ENCODE measurements at places on chromosomes 5 and 9.

DNA sequence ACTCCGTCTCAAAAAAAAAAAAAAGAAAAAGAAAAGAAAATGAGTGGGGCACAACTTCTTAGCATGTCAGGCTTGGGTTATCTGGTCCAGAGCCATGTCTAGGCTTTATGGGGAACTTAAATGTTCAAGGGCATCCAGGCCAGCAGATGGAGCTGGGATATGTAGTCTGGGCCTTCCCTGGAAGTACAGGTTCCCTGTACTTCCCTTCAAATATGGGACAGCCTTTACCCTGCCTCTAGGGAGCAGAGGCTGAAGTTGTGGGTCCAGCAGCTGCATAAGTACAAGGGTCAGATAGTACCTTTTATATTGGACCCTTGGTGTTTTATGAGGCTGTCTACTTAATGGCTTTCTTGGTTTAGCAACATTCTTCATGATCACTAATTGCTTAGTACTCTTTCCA is 42.1 kb downstream of the FAF2 start:
- no peak for DNase-seq
- no peaks in the 10 kb centered on the region for H3K4me1 ChIP-seq
- no peaks in the 10 kb centered on the region for H3K27me3 ChIP-seq
- H3K4me3 ChIP-seq = no peak overlapping the region
- H3K36me3 ChIP-seq = peaks cover 83% of the 10 kb centered on the region

GRCh38 chr9:18294229-18294628 is 179.7 kb upstream of the ADAMTSL1 start:
- H3K4me1 ChIP-seq = no peaks in the 10 kb centered on the region
- H3K27me3 ChIP-seq = no peaks in the 10 kb centered on the region
- no peaks in the 10 kb centered on the region for H3K36me3 ChIP-seq
- no peak overlapping the region for H3K4me3 ChIP-seq

DNA sequence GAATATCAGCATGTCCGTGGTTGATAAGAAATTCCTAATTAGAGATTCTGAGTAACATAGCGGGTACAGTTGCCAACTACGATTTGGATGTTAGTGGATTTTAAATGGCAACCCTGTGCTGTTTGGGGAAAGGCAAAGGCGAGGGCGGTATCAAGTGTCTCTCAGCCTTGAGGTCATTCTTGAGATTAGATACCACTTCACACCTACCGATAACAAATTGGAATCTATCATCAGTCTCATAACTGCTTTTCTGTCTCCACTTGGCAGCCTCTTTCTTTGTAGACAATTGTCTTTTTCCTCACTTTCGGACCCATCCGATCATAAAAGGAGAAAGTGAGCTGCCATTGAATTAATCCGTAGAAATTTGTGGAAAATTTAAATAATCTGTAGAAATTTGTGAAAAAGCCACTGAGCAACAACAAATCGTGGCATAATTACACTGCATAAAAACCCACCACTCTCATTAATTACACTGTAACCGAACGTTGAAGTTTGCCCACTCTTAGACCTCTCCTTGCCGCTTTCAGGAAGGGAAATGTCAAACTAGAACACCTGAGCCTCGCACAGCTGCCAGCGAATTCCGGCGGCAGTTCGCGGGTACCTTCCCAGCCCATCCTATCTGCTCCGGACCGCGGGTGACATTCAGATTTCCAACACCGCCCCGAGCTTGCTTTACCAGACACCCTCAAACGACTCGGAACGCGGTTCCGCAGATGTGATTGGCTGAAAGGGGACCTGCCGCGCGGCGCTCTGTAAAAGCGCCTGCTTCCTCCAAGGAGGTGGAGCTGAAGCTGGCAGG is 849 bp upstream of the RGMB start:
- H3K4me3 ChIP-seq = peak overlapping the region; percentile 65
- H3K4me1 ChIP-seq = peaks cover 31% of the 10 kb centered on the region
- no peak overlapping the region for H3K27ac ChIP-seq
- H3K27me3 ChIP-seq = peaks cover 100% of the 10 kb centered on the region

DNA sequence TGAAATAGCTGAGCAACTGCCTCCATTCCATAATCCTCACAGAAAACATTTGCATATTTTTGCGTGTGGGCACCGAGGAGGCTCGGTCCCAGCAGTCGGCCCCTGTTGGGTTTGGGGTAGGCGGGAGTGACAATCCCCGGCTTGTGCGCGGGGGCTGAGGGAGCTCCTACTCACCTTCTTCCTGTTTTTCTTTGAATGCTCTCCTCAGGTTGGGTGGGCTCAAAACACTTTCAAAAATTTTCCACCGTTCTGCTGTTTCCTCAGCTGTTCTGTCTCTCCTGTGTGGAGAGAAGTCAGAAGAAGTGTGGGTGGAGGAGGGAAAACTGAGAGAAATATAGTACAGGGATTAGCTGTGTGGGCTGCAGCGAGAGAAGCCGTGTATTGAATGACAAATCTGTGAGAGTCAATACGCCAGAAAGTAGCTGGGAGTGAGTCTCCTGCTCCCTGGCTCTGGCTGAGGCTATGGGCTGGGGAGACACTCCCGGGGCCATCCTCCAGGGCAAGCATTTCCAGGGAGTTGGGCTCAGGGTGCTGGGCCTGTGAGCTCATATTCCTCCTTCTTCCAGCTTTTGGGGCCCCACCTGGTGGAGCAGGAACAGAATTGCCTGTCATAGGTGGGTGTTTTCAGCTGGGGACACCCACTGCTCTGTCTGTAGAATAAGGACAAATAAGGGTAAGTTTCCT is 84.7 kb downstream of the CMYA5 start:
- no peaks in the 10 kb centered on the region for H3K4me1 ChIP-seq
- H3K4me3 ChIP-seq = no peak overlapping the region

- H3K4me1 ChIP-seq = no peaks in the 10 kb centered on the region
- no peak overlapping the region for H3K27ac ChIP-seq
- DNase-seq = no peak
- no peaks in the 10 kb centered on the region for H3K36me3 ChIP-seq
- no peak overlapping the region for H3K4me3 ChIP-seq
Measured at GRCh38 chr5:142671801-142672200, 14.1 kb downstream of the FGF1 start.

DNA sequence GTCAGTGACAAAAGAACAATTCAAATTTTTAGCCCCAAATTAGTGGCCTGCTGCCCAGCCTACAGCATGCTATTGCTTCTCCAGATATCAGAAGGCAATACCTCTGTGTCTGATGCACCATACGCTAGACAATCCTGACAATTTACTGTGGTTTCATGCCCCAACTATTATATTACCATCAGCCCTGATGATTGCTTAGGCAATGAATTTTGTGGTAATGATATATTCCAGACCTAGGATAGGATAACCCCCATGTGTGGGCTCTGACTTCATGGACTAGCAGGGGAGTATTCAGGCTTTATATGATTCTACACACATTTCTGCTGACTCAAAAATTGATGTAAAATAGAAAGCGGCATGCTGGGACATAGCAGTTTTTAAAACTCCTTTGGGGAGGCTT is 168.7 kb upstream of the FST start:
- no peaks in the 10 kb centered on the region for H3K4me1 ChIP-seq
- no peak for DNase-seq
- H3K36me3 ChIP-seq = no peaks in the 10 kb centered on the region

DNA sequence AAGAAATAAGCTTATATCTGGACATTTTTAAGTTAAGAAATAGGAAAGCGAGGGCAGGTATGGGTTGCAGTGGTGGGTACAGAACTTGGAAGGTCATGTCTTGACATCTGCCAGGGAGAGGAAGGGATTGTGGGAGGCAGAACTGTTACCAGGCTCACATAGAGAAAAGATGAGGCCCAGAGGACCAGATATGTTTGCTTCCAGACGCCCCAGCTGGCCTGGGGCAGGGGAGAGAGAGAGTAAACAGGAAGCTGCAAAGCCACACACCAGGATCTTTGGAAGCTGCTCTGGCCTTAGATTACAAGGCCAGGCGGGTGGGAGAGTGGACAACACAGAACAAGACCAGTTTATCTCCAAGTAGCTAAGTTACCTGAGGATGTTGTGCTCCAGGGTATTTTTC is 71.2 kb downstream of the MARCHF11 start:
- no peaks in the 10 kb centered on the region for H3K36me3 ChIP-seq
- H3K27ac ChIP-seq = no peak overlapping the region
- no peaks in the 10 kb centered on the region for H3K27me3 ChIP-seq
- no peaks in the 10 kb centered on the region for H3K4me1 ChIP-seq
- no peak for DNase-seq
- H3K4me3 ChIP-seq = no peak overlapping the region

DNA sequence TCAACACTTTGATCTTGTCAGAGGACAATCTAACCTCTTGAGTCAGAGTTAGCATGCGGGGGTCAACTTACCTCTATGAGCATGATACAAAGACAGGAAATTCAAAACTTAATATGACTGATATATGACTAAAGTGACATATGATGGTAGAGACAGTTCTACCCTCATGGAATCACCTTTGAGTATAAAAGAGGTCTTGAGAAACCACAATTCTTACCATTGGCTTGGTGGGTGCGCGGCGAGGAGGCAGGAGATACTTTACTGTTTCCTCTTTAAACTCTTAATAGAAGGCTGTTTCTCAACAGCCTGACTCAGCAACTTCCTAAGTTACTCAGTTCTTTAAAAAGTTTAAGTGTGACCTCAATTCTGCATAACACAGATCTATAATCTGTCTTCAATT is 372.8 kb downstream of the KIAA0825 start:
- no peak for DNase-seq
- no peaks in the 10 kb centered on the region for H3K36me3 ChIP-seq
- H3K4me3 ChIP-seq = no peak overlapping the region

GRCh38 chr9:37325778-37326177 is 96.7 kb upstream of the GRHPR start:
- H3K4me3 ChIP-seq = no peak overlapping the region
- H3K27me3 ChIP-seq = no peaks in the 10 kb centered on the region
- H3K27ac ChIP-seq = no peak overlapping the region
- peaks cover 8% of the 10 kb centered on the region for H3K4me1 ChIP-seq

DNA sequence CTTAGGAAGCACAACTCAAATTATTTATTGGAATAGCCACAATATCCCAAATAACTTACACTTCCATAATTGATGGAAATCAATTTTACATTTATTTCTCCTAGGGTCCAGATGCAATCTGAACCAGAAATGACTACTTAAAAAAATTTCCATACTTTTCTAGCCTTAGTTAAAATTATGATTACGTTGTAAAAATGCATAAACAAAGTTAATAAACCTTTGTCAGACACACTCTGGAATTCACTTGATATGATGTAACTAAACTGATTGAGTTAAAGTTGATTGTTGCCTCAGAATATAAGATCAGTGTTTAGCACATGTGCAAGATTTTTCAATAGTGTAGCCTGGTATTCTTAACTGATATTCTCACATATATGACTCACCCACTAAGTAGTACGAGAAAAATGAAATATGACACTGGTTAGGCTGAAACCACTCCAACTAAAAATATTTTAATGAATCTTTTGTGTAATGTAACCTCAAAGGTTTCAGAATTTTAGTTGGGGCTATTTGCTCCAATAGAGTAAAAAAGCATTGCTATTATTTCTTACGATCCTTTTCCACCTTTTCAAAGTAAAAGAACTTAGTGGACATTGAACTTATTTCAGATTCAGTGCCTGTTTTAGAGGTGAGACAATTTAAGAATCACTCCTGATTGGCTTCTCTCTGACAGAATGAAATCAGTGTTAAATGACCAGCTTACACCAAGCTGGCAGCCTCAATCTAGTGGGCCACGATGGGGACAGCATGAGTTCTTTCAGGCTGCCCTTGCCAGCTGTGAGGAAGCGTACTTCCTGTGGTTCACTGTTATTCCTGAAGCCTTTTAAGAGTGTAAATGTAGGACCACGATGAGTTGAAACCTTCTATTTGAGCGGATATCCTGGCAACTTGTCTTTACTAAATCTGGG is 277.2 kb upstream of the CDH9 start:
- no peaks in the 10 kb centered on the region for H3K36me3 ChIP-seq
- no peak for DNase-seq
- H3K4me3 ChIP-seq = no peak overlapping the region
- no peak overlapping the region for H3K27ac ChIP-seq

GRCh38 chr5:103461243-103461642 is 101.3 kb downstream of the NUDT12 start:
- DNase-seq = no peak
- H3K27ac ChIP-seq = no peak overlapping the region
- no peaks in the 10 kb centered on the region for H3K4me1 ChIP-seq
- no peaks in the 10 kb centered on the region for H3K27me3 ChIP-seq
- H3K4me3 ChIP-seq = no peak overlapping the region

DNA sequence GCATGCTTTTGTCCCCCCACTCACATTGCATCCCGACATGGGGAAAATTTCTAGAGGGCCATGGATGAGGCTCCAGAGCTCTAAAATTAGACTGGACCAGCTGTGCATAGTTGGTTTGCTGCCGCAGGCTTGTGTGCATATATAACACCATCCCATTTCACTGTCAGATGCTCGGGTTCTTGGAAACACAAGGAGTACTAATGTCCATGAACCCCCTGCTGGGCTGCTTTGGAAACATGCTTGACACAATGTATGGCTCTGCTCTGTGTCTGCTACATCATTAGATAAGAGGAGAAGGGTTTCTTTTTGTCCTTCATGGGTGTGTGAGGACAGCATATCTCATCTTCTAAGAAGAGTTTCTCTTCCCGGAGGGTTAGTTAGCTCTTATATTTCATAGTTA is 292.1 kb upstream of the RORB start:
- no peaks in the 10 kb centered on the region for H3K4me1 ChIP-seq
- no peak overlapping the region for H3K27ac ChIP-seq
- no peak for DNase-seq
- H3K36me3 ChIP-seq = no peaks in the 10 kb centered on the region

- H3K4me1 ChIP-seq = peaks cover 11% of the 10 kb centered on the region
- no peaks in the 10 kb centered on the region for H3K27me3 ChIP-seq
- no peak for DNase-seq
- H3K27ac ChIP-seq = no peak overlapping the region
- H3K36me3 ChIP-seq = no peaks in the 10 kb centered on the region
Measured at GRCh38 chr5:54900984-54901725, 84.2 kb downstream of the ESM1 start.

- no peak for DNase-seq
- no peak overlapping the region for H3K27ac ChIP-seq
- no peaks in the 10 kb centered on the region for H3K4me1 ChIP-seq
- no peak overlapping the region for H3K4me3 ChIP-seq
- no peaks in the 10 kb centered on the region for H3K27me3 ChIP-seq
- H3K36me3 ChIP-seq = peaks cover 26% of the 10 kb centered on the region
Measured at GRCh38 chr9:109031241-109031640, 17.9 kb upstream of the CTNNAL1 start.

- H3K27me3 ChIP-seq = no peaks in the 10 kb centered on the region
- no peaks in the 10 kb centered on the region for H3K4me1 ChIP-seq
- H3K4me3 ChIP-seq = no peak overlapping the region
- no peak for DNase-seq
Measured at GRCh38 chr5:174623433-174624019, 100.9 kb upstream of the MSX2 start.

DNA sequence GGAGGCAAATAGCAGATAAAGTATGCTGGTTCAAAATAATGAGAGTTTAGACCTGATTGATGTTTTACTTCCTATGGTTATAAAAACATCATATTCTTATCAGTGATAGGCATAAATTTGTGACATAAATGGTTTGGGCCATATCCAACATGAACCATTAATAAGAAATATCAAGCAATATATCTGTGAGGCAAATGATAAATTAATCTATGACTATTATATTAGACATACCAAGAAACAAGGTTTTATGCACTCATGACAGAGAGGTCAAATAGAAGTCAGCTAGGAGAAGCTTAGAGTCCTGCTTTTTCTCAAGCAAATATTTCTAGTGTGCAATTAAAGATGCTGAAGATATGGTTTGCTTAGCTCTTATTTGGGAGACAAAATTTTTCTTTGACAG is 10.4 kb downstream of the SMIM3 start:
- H3K36me3 ChIP-seq = no peaks in the 10 kb centered on the region
- H3K4me3 ChIP-seq = no peak overlapping the region
- peaks cover 17% of the 10 kb centered on the region for H3K4me1 ChIP-seq
- H3K27ac ChIP-seq = no peak overlapping the region
- no peaks in the 10 kb centered on the region for H3K27me3 ChIP-seq
- DNase-seq = no peak

- H3K36me3 ChIP-seq = no peaks in the 10 kb centered on the region
- no peak overlapping the region for H3K4me3 ChIP-seq
Measured at GRCh38 chr5:78523314-78524193, 125.0 kb downstream of the LHFPL2 start.
